ENCODE measurements at places on chromosomes 6 and 20.

DNA sequence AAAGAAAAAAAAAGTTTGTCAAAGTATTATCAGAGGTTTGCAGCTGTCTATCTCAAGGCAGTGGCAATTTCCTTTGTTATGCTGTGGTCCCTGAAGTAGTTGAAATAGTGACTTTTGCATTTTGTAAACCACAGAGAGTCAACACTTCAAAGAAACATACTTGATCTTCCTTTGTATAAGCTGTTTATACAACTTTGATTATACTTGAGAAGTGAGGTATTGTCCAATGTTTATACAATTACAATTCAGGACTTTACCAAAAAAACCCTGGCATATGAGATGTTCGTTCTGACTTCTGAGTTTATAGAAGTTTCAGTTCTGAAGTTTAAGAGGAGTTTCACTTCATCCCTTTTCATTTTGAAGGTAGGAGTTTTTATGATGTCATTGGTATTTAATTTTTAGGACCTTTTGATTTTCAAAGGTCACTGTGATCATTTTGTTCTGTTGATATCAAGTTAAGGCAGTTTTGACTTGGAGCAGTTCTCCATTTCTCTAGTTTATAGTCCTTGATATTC lies 4.0 kb downstream of the STK4 start:
- DNase-seq: no peak

DNA sequence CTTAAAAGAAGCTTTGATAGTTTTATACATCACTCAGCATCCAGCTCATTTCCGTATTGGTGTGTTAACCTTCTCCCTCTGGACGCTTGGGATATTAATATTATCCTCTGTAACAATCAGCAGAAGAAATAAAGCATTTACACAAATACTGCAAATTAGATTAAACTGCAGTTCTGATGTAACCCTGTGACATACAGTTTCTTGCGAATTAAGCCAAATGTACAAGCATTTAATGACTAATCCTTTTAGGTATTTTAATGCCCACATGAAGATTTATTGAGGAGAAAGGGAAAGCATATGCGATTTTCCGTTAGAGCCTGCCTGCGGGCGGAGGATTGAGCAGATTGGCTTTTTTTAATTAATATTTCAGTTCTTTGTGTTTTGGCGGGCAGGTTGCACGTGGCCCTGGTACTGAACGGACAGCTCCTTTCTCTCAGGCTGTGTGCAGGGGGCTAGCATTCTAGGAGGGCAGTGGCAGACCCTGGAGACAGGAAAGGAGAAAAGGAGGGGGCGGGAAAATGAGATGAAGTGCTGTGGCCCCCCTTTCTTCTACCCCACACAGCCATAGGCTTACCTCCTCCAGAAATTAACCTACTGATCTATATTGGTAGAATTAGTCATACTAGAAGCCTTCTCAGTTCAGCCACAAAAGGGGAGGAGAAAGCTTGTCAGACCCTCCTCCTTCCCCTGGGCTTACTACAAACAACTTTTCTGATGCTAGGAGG lies 14.1 kb upstream of the TFAP2D start:
- DNase-seq: no peak

- DNase-seq: peak; percentile 75
Measured at GRCh38 chr6:45609141-45609638, 231.5 kb upstream of the SUPT3H start.

- DNase-seq: no peak
Measured at GRCh38 chr6:119170447-119171087, 92.1 kb upstream of the FAM184A start.

GRCh38 chr20:34824452-34824805 lies 1.0 kb downstream of the NCOA6 start:
- peak; percentile 61 for DNase-seq

- no peak for DNase-seq
Measured at GRCh38 chr6:33392595-33392948, 949 bp downstream of the KIFC1 start.

GRCh38 chr6:142871910-142872331 lies 73.1 kb downstream of the HIVEP2 start:
- peak; percentile 89 for DNase-seq

DNA sequence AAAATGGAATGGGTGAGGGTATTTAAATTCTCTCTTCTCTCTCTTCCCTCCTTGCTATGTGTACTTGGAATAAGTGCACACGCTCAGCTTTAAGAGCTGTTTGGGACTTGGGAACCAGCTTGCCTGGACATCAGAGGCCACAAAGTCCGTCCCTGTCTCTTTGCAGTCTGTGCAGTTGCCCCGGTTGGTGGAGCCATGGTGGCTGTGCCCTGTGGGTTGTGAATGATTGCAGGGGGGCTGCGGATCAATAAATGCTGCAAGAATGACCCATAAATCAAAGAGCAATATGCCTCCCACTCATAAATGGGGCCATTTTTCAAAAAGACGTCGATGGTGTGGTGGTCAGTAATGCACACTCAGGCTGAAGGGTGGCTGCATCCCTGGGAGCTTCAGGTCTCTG lies 135.1 kb upstream of the CST7 start:
- no peak for DNase-seq

DNA sequence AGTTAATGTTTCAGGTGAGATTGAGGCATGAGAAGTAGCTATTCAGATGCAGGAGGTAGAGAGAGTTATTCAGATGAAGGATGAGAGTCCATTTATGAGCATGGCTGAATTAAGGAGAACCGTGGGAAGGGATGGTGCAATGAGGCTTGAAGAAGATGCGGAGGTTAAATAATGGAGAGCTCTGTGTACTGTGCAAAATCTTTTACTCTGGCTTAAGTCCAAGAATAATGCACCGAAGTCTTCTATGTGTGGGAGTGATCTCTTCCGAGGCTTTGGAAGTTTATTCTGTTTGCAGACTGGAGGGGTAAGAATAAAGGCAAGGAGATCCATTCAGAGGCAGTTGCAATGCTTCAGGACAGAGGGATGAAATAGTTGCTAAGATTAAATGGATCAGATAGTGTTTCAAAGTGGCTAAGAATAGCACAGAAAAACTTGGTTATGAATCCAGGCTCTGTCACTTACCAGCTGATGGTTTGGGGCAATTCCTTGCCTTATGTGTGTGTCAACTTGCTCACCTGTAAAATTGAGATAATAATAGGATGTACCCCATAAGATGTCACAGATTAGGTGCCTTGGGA lies 467.1 kb downstream of the HDGFL1 start:
- DNase-seq: no peak

DNA sequence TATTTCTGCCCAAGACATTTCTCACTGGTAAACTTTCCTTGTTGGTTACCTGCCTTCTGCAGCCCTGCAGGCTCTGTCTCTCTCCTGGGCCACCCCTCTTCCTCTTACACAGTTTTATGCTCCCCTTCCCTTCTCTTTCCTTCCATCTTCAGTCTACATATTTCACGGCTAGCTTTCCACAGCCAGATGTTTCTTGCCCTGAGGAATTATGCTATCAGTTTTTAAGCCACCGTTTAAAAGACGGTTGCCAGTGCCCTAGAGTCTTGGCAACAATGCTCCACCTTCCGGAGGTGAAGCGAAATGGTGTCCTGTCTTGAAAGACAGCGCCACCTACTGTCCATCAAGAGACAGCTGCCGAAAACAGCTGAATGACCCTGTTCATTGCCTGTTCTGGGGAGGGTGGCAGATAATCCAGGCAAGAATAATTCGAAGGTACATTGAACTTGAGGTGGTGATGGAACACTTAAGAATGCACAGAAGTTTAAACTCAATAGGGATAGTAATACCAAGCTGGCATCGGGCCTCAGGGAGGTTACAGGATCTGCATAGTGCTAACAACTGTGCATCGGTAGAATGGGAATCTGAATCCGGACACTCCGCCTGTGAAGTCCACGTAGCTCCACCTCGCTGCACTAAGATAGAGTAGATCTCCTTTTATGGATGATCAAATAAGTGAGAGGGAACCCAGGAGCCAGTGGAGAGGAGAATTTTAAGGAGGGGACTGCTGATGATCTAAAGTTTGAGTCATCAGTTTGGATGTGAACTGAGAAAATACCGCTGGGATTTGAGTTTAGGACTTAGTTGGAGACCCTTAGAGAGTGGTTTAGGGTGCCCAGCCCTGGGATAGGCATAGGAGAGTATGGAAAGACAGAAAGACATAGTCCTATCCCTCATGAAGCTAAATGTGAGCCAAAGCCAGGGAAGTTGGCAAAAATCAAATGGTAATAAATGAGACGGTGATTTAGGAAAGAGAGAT lies 4.8 kb upstream of the TRIM40 start:
- DNase-seq: peak; percentile 88

All from AG08395 (cell line).